ENCODE measurements at places on chromosomes 7 and 10.

DNA sequence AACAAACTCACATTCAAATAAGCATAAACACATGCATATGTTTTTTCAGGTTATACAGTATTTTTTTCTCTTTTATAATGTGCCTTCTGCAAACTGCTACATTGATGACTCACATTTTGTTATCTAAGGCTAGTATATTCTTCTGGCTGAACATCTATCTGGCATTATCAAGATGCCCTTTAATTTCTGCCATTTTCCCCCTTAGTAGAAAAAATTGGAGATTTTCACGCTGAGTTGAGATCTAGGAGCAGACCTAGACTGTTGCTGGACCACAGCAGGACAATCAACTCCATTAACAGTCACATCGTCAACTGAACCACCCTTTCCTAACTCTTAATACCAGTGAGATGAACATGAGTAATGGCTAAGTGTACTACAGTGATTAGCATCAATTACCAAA is 41.6 kb downstream of the ERCC6 start:
- DNase-seq = no peak

GRCh38 chr7:149330914-149331567 is 69.0 kb downstream of the ZNF783 start:
- DNase-seq = no peak

- no peak for DNase-seq
Observed at GRCh38 chr10:70677016-70677415, 4.7 kb downstream of the ADAMTS14 start.

- peak; percentile 81 for DNase-seq
Observed at GRCh38 chr7:99928994-99929729, at the start of gene GJC3. TSS of gene GJC3 (minus strand) at chr7:99929620. CDS start at chr7:99929620, 0 bp downstream.

DNA sequence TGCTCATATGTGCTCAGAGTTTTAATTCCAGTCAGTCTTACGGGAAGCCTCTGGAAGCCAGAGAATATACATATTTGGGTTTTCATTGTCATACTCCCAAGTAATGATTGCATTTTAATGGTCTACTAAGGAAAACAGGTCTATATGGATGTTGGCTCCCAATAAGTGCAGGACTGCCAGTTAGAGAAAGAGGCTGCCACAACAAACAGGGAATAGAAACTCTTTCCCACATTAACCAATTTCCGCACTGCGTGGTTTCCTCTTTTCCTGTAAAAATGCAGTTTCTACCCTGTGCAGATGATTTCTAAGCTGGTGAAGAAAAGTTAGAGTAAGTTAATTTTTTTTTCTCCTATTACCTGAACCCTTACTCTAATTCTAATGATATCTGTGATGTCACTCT is 78.2 kb downstream of the CCSER2 start:
- DNase-seq = no peak

DNA sequence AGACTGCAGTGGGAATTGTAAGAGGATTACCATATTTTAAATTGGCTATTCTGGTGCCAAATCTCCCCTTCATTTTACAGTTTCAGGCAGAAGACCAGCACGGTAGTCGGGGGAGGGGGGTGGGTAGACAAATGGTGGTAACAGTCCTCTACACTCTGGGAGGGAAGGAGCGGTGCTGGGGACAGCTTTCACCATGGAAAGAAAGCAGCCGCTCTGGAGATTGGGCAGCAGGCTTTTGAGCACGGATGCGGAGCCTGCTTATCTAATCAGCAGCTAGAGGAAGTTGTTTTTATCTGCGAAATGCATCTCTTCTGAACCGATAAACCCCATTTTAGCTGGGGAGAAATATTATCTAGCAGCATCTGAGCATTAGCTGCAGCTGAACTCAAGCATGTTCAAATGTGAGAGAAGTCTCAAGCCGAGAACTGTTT is 28.7 kb downstream of the IKZF1 start:
- DNase-seq = no peak

DNA sequence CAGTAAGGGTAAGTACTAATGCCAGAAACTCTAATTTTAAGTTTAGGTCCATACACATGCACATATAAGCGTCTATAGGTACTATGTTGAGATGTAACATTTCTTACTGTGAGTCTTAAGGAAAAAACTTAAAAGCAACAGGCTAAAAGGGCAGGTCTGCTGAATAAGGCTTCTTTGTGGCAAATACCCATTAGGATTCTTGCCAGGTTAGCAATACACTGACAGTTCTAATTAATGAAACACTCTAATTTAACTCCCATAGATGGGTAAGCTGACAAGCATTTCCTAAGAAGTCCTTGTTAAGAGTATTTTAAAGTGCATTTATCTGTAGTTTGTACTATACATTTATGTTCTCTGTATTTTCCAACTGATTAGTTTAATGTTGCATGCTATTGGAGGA is 14.0 kb downstream of the SCRN1 start:
- DNase-seq = no peak

Data from NCI-H2081 (cell line).